ENCODE measurements at places on chromosomes 13 and 19.

- peak; percentile 66 for DNase-seq
These were observed 2.0 kb downstream of the LRRC4B start for GRCh38 chr19:50565984-50566903.

DNA sequence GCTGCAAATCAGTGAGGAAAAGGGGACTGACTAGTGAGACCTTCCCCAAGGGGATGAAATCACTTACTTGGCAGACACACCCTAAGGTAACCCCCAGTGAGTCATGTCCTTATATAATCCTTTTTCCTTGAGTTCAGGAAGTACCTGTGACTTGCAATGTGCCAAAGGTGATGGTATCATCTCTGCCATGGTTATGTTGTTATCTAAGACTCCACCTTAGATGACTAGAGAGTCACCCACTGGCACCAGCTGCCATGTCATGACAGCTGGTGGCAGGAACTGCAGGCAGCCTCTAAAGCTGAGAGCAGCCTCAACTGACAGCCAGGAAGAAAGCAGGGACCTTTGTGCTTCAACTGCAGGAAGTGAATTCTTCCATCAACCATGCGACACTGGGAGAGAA lies 12.5 kb downstream of the PBX4 start:
- DNase-seq: peak; percentile 40

GRCh38 chr13:36879218-36879938 lies 40.7 kb downstream of the SMAD9 start:
- no peak for DNase-seq

DNA sequence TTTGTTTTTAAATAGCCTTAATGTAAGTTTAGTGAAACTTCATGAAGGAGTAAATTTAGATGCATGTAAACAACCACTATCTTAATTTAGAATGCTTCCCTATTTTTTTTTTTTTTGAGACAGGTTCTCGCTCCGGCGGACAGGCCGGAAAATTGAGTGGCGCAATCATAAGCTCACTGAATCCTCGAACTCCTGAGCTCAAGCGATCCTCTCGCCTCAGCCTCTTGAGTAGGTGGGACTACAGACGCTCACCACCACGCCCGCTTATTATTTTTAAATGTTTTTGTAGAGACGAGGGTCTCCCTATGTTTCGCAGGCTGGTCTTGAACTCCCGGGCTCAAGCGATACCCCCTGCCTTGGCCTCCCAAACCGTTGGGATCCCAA lies 1.6 kb downstream of the TEX30 start:
- no peak for DNase-seq

Measured in glutamatergic neuron (in vitro differentiated cells).